ENCODE measurements at places on chromosomes 2 and 18.

- DNase-seq = no peak
Measured at GRCh38 chr18:41972067-41972925, 17.3 kb downstream of the PIK3C3 start.

- DNase-seq = no peak
Measured at GRCh38 chr2:12897181-12897580, 180.4 kb downstream of the TRIB2 start.

DNA sequence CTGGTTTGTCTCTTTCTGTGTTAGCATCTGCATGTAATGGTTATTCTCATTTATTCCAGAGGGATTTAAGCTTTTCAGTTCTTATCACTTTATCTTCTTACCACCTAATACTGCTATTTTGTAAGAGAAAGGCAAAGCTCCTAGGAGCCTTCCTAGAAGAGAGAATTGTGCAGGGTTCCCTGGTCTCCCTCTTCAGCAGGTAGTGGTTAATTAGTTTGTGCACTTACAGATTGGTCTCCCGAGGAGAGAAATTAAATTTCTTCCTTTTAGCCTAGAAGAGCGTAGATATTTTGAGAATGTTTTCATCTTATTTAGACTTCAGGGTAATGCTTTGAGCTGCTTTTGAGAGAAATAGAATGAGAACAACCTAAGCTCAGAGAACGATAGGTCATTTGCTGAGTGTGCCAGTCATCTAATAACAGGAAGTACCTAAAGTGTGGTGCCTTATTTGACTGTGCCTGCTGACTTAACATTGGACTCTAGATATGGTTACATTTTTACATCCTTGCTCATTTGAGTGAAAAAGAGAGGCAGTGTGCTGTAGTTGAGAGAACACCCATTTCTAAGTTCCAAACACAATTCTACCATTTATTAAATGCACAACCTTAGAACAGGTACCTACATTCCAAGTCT lies 651.4 kb downstream of the STK39 start:
- DNase-seq = no peak

DNA sequence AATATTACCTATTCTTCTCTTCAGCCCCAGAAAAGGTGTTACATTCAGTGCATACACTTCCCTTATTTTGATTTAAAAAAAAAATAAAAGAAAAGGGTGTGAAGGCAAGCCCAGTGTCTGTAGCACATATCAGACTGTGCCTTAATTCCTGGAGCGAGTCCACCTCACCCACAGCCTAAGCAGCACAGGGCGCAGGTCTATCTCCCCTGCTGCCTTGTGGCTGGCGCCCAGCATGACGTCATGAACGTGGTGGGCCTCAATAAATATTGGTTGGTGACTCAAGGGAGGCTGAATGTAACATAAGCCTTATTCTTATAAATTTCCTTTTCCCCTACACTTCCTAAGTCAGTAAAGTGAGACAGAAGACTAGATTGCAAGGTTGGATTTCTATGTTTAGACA lies 26.4 kb downstream of the ST3GAL5 start:
- no peak for DNase-seq

GRCh38 chr2:172092716-172093415 lies 7.6 kb downstream of the DLX1 start:
- no peak for DNase-seq

- DNase-seq = no peak
Measured at GRCh38 chr2:27010139-27010538, 22.6 kb upstream of the TMEM214 start.

Data from COR-L47 (cell line).